ENCODE measurements at places on chromosomes 3 and 15. TPM values are rescaled to one million over a fixed set of nuclear protein-coding genes. Genes with fewer than 3 reads are reported as not detected.

Gene ITIH3
- polyA plus RNA-seq: 0.35 TPM

Gene B3GALNT1
- polyA plus RNA-seq: 21.1 TPM

Gene CCDC33
- polyA plus RNA-seq: 0.30 TPM

Gene SLC7A14
- not detected for polyA plus RNA-seq

Gene DPPA2
- not detected for polyA plus RNA-seq

Gene C3orf49
- 0.71 TPM for polyA plus RNA-seq

Gene FILIP1L
- 51.2 TPM for polyA plus RNA-seq

Gene CIDEC
- 0.28 TPM for polyA plus RNA-seq

Gene CP
- 1.4 TPM for polyA plus RNA-seq

Data from muscle of leg (tissue), 16 donors.